ENCODE measurements at places on chromosomes 13 and 19.

- no peak for DNase-seq
Measured at GRCh38 chr19:11023710-11024109, 62.9 kb downstream of the SMARCA4 start.

DNA sequence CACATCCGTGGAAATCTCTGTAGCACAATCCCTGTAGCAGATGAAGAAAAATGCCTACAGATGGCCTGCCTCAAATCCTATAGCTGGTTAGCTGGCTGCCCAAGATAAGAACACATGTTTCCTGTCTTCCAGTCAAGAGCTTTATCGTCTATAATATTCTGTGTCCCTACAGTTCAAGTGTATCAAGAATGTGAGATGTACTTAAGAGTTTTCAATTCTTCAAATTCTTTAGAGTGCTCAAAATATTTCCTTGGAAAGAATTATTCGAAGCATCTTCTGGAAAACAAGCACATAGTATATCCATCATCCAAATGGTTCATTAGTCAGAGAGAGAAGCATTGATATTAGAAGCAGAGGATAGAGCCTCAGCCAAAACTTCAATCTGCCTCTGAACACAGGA is 239.8 kb downstream of the COG6 start:
- no peak for DNase-seq

- no peak for DNase-seq
Measured at GRCh38 chr19:41565379-41565720, 10.6 kb upstream of the CEACAM21 start.

DNA sequence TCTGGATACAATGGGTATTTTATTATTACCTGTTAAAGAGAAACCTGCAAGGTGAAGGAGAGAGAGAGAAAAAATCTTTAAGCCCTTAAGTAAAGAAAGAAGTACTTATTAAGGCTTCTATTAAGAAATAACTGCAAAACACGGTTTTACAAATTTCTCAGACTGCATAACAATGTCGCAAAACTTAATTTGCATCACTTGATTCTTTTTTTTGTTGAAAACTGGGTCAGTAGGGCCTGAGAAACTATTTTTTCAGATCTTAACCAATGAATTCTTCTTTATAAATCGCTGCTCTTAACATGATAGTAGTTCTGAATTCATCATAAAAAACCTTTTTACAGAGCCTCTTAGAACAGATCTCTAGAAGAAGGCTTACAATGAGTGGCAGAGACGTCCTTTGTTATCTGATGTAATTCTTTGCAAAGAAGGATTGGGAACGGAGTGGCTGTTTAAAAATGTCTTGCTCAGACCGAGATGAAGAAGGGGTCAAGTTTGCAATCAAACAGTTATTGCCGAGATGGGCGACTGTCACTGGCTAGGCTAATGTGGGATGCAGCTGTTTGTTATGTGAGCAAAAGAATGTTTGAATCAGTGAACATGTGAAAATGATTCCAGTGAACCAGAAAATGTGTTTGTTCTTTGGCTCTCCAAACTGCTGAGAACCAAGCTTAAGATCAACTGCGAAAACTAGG is 76.3 kb downstream of the ZNF536 start:
- DNase-seq: no peak

GRCh38 chr19:32368787-32369186 is 23.4 kb downstream of the ZNF507 start:
- DNase-seq: no peak

DNA sequence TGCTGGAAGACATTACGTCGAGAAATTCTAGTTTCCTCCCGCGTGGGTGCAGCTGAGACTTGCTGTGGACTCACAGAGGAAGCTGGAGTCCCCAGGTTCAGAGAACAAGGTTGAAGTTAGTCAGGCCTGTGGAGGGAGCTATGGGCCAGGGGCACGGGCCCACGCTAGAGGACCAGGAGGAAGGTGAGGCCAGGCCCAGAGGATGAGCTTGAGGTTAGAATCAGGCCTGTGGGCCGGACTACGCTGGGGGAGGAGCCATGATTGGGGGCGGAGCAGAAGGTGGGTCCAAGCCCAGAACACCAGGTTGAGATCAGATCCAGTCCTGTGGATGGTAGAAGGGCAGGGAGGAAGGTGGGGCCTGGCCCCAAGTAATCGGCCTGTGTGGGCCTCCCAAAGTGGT is 32.6 kb downstream of the ZNF846 start:
- DNase-seq: no peak

DNA sequence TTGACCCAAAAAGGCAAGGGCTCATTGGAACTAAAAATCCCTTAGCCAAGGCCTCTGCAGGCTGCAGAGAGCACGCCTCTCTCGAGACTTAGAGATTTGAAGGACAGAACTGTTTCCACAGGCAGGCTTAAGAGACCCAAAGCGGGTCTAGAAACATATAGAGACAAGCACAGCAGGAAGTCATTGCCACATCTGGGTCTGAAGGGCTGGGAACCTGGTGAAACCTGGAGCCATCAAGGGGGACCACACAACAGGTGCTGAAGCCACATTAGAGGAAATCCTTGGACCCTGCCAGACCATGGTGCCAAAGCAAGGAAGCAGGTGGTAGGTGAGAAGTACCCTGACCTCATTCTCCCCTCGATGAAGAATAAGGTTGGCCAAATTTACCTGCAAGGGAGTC is 33.8 kb upstream of the LRCH1 start:
- DNase-seq: no peak

GRCh38 chr13:80235166-80235966 is 105.6 kb downstream of the SPRY2 start:
- DNase-seq: no peak

- DNase-seq: no peak
Measured at GRCh38 chr13:107852072-107852471, 363.3 kb downstream of the LIG4 start.

DNA sequence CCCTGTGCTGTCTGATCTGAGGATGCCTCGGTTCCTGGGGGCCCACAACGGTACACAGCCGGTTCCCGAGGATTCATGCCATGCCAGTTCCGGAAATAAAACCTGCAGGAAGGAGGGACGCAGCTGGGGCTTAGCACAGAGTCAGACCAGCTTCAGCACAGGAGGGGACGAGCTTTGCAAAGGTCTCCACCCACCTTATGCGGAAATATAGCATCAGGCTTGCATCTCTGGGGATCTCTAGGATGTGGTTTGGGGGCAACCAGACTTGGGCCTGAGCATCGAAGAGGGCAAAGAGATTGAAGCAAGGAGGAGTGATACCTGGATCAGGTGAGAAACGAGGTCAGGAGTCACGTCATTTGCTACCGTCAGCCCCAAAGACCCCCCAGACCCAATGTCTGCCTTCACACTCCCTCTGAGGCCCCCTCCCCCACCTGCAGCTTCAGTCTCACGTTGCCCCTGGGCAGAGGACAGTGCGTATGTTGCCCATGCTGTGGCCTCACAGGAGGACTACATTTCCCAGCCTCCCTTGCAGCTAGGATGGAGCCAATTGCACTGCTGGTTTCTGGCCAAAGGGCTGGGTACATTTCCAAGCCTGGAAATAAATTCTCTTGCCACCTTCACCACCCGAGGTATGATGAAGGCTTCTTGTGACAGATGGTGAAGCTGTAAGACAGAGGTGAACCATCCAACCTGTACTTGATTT is 12.1 kb downstream of the TYK2 start:
- DNase-seq: no peak

GRCh38 chr13:24307211-24308067 is 1.9 kb upstream of the C1QTNF9 start:
- peak; percentile 34 for DNase-seq

- DNase-seq: no peak
Measured at GRCh38 chr13:84609716-84610115, 727.4 kb upstream of the SLITRK1 start.

DNA sequence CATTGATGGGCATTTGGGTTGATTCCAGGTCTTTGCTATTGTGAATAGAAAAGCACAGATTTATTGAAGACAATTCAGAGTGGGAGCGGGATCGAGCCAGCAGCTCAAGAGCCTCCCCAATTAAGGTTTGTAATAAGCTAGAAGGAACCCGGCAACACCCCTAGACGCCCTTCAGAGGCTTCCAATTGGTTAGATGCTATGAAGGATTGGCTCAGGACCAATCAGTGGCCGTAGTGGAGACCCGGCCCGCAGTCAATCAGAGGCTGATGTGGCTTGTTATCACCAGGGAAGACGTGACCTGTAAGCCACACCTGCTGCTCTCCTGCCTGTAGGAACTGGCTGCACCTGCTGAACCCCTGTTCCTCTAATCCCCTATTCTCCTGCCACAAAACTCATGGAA is 14.6 kb downstream of the SIGLEC11 start:
- DNase-seq: no peak

GRCh38 chr13:111242585-111242984 is 77.9 kb upstream of the TEX29 start:
- DNase-seq: no peak

DNA sequence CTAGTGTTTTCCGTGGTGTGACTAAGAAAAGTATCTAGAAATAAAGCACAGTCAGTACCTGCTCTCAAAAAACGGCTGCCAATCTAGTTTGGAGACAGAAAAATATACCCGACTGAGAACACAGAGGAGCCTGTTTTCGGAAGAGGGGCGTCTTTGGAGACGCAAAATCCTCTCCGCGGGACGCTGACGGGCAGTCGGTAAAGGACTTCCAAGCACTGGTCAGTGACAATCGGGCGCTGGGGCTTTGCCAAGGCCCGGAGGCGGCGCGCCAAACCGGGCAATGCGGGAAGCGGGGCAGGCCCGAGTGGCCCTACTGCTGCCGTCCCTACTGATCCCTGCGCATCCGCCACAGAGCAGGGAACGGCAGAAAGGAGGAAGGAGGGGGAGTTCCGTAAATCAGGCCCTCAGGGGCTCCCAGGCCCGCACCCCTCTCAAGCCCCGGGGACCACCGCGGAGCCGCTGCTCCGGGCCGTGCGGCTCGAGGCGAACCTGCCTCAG is 588 bp upstream of the DPY19L3 start:
- no peak for DNase-seq

GRCh38 chr13:106565127-106565775 is 2.7 kb downstream of the ARGLU1 start:
- no peak for DNase-seq

DNA sequence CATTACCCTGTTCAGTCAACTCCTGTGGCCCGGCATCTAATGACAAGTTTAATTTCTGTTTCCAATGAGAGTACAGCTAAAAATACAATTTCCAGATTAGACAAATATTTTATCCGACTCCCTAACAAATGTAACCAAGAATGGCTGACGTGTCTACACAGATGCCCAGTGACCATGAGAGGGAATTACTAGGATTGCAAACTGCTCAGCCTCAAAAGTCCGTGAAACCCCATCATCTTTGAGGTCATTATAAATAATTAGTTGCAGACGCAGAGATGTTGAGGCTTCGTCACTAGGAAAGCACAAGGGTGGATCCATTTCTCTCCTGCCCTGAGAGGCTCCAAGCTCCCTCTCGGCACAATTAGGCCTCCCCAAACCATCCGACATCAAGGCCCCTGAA is 104.1 kb upstream of the ZNF507 start:
- DNase-seq: no peak

GRCh38 chr19:16197188-16197621 is 506 bp upstream of the AP1M1 start:
- no peak for DNase-seq

- DNase-seq: no peak
Measured at GRCh38 chr13:36214163-36214921, at the start of gene SOHLH2. Gene SOHLH2, minus strand, starts transcription at chr13:36214556. Its CDS starts 30 bp downstream, at chr13:36214526.

DNA sequence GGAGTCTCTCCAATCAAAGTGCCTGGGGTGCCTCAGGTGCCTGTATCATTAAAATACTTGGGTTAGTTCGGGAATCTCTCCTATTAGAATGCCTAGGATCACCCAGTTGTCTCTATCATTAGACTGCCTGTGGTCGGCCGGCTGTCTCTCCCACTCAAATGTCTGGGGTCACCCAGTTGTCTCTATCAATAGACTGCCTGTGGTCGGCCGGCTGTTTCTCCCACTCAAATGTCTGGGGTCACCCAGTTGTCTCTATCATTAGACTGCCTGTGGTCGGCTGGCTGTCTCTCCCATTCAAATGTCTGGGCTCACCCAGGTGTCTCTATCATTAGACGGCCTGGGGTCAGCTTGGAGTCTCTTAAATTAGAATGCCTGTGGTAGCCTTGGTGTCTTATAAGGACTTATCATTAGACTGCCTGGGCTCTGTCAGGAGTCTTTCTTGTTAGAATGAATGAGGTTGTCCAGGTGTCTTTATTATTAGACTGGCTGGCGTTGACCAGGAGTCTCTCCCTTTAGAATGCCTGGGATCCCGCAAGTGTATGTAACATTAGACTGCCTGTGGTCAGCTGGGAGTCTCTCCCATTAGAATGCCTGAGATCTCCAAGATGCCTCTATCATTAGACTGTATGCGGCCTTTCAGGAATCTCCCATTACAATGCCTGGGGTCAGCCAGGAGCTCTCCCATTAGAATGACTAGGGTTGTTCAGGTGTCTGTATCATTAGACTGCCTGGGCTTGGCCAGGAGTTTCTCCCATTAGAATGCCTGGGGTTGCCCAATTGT is 1555.5 kb downstream of the UQCRFS1 start:
- no peak for DNase-seq

GRCh38 chr13:92769046-92769445 is 457.6 kb upstream of the GPC6 start:
- DNase-seq: no peak

- DNase-seq: peak; percentile 72
Measured at GRCh38 chr13:107585469-107586180, 629.7 kb downstream of the LIG4 start.

DNA sequence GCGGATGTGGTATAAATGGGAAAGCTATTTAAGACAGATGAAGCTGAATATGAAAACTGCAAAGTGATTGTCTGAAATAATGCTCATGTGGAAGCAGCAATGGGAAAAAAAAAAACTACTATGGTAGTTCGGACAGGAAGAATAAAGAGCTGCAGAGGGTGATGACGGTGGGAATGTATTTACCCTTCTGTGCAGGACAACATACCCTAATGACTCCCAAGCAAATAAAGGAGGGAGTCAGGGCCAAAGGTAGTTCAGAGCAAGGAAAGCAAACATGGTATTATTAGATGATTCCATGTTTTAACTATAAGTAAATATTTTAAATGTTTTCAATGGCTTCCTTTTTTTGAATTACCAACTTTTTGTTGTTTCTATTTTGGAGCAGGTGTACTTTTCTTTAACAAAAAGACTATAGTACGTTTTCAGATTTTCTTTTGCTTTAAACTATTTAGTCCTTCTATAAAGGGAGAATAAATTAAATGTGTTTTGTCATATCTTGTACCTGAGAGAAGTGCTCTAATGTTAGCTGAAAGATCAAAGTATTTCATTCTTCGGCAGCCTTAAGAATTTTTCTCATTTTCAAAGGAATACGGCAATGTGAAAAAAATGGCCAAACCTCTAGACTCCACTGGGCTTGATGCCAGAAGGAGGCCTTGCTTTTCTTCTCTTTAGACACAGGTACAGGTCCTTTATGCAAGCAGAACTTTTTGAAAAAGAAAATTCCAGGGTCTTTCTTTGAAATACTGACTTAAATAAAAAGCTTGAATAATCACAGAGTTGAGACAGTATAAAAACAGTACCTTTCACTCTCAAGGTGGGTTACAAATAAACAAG is 67.8 kb upstream of the ZDHHC20 start:
- DNase-seq: no peak

DNA sequence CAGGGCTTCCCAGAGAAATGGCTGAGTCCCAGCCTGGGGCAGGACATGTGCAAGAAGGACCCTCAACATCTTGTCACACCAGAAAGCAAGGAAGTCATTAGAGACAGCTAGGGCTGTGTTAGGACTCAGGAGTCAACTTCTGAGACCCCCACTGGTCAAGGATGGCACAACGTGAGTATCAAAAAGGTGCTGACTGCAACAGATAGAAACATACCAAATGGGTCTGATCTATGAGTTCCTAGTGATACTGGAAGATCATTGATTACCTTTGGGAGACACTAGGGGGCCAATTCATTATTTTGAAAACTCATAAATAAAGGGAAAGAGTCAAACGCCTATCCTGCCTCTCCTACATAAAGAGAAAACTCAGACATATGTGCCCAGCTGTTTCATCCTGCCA is 73.5 kb upstream of the GJB6 start:
- DNase-seq: no peak

All from SHP77 (cell line).